ENCODE measurements at places on chromosomes 1 and 21. TPM values are rescaled to one million over a fixed set of nuclear protein-coding genes. Genes with fewer than 3 reads are reported as not detected.

DNA sequence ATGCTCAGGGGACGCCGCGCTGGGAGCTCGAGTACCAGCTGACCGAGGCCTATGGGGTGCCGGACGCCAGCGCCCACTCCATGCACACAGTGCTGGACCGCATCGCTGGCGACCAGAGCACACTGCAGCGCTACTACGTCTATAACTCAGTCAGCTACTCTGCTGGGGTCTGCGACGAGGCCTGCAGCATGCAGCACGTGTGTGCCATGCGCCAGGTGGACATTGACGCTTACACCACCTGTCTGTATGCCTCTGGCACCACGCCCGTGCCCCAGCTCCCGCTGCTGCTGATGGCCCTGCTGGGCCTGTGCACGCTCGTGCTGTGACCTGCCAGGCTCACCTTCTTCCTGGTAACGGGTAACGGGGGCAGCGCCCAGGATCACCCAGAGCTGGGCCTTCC is 1.3 kb upstream of the XKR8 start:
- H3K4me3 ChIP-seq, result no peak overlapping the region
- no peaks in the 10 kb centered on the region for H3K36me3 ChIP-seq
- no peak overlapping the region for H3K27ac ChIP-seq
- no peak for DNase-seq

The CSMD2 gene
- 0.25 TPM for polyA plus RNA-seq

- no peaks in the 10 kb centered on the region for H3K36me3 ChIP-seq
- no peaks in the 10 kb centered on the region for H3K4me1 ChIP-seq
- H3K27me3 ChIP-seq, result no peaks in the 10 kb centered on the region
- no peak overlapping the region for H3K27ac ChIP-seq
Measured at GRCh38 chr1:2258996-2259395, 30.9 kb downstream of the SKI start.

The SLAMF7 gene
- polyA plus RNA-seq, result not detected

DNA sequence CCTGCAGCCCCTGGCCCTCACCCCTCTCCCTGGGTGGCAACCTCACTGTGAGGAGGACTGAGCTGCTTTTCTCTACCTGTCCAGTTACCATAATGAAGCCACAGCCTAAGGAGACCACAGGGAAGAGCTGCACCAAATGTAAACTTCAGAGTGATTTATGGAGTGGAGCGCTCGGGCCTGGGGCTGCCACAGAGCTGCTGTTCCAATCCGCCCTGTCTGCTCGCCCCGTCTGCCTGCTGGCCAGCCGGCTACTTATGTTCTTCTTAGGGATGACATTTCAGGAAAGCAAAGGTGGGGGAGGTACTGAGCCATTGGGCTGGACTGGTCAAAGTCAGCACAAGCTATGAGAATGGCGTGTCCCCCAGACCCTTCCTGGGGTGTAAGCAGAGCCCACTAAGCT is 17.9 kb downstream of the SYT6 start:
- H3K36me3 ChIP-seq, result no peaks in the 10 kb centered on the region
- no peak for DNase-seq
- H3K4me1 ChIP-seq, result no peaks in the 10 kb centered on the region
- no peak overlapping the region for H3K4me3 ChIP-seq
- H3K27me3 ChIP-seq, result no peaks in the 10 kb centered on the region

GRCh38 chr1:204493984-204494280 is 673 bp downstream of the PIK3C2B start:
- no peaks in the 10 kb centered on the region for H3K27me3 ChIP-seq
- H3K4me3 ChIP-seq, result peak overlapping the region; percentile 31
- no peak overlapping the region for H3K27ac ChIP-seq
- no peaks in the 10 kb centered on the region for H3K36me3 ChIP-seq
- no peaks in the 10 kb centered on the region for H3K4me1 ChIP-seq

The COL8A2 gene
- 18.4 TPM for polyA plus RNA-seq

- H3K27me3 ChIP-seq, result no peaks in the 10 kb centered on the region
- no peaks in the 10 kb centered on the region for H3K36me3 ChIP-seq
- no peak overlapping the region for H3K4me3 ChIP-seq
- H3K4me1 ChIP-seq, result no peaks in the 10 kb centered on the region
- no peak for DNase-seq
Measured at GRCh38 chr1:63148825-63149645, 173.3 kb upstream of the FOXD3 start.

DNA sequence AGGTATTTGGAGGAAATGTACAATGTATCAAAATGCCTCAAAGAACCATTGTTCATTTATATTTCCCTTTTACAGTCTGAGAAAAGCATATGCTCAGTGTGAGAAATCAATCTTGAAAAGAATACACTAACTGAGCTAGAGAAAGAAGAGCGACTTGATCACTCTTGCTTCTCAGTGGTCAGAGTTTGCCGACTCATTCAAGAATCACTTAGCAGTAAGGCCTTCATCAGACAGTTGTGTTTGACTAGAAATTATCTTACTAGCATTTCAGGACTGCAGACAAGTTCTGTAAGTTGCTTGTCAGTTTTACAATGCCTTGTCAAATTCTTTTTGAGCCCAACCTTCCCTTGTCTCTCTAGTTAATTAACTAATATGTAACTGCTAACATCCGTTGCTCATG is 12.9 kb downstream of the RGS18 start:
- no peaks in the 10 kb centered on the region for H3K4me1 ChIP-seq
- no peak overlapping the region for H3K27ac ChIP-seq
- DNase-seq, result no peak
- H3K27me3 ChIP-seq, result no peaks in the 10 kb centered on the region
- no peaks in the 10 kb centered on the region for H3K36me3 ChIP-seq

Data from aorta (tissue), 5 donors.